ENCODE measurements at places on chromosomes 13 and 19.
A peak's percentile ranks its signal among the peaks of the same experiment; 100 is the strongest.

DNA sequence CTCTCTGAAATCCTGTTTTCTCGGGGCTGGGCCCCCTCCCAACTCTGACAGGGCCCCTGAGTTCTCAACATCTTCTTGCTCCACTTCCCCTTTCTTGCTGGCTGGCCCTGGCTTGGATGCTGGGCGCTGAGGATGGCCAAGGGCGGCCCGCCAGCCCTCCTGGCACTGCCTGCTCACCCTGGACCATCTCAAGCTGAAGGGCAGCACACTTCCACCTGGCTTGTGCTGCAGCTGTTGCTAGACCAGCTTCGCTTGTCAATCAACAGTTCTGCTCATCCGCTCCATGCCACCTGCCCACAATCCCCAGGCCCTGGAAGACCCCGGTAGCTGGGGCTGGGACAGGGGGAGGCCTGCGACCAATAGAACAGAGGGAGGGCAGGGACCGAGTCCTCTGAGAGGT, 6.9 kb upstream of the GMIP start:
- H3K4me3 ChIP-seq: no peak overlapping the region
- H3K36me3 ChIP-seq: peaks cover 83% of the 10 kb centered on the region
- no peak overlapping the region for H3K27ac ChIP-seq
- no peaks in the 10 kb centered on the region for H3K27me3 ChIP-seq

GRCh38 chr13:29435125-29435911, 160.2 kb downstream of the SLC7A1 start:
- H3K36me3 ChIP-seq: no peaks in the 10 kb centered on the region
- H3K27ac ChIP-seq: peak overlapping the region; percentile 89
- peaks cover 83% of the 10 kb centered on the region for H3K4me1 ChIP-seq
- no peak overlapping the region for H3K4me3 ChIP-seq

- DNase-seq: no peak
- no peaks in the 10 kb centered on the region for H3K4me1 ChIP-seq
- H3K27me3 ChIP-seq: no peaks in the 10 kb centered on the region
- H3K27ac ChIP-seq: no peak overlapping the region
- H3K4me3 ChIP-seq: no peak overlapping the region
Measured at GRCh38 chr13:55013051-55013450, 1984.4 kb downstream of the OLFM4 start.

DNA sequence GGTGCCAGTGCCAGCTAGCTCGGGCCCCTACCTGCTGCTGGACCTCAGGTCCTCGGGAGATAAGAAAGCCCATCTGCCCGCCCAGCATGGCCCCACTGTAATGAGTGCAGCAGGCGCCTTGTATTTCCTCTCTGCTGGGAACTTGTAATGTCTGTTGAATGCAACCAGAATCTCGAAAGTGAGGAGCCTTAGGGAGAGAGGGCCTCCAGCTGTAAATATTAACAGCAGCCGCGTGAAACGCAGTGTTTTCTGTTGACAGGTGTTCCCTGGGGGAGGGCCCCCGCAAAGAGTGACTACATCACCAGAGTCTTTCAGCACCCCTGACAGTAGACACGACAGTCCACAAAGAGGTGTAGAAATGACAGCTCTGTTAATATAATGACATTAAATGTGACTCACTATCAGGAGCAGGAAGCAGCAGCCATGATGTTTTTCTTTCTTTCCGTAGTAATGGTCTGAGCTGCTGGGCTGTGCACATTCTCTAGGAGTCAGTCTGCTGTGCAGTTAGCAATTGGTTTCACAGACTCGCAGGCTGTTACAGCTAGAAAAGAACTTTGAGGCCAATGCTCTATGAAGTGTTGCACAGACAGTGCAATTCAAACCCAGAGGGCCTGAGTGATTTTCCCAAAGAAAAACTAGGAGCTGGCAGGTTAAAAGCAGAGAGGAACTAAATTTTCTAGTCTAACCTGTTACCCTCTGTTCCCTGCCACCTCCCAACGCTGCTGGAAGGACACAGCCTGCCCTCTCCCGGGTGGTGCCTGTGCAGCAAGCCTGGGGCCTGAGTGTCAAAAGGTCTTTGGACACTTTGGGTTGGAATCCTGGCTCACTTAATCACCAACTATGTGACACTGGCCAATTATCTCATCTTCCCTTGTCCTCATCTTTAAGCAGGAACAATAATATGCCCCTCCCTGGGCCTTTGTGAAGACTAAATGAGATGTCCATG, 58.6 kb upstream of the WASF3 start:
- H3K27ac ChIP-seq: no peak overlapping the region
- no peak for DNase-seq
- no peak overlapping the region for H3K4me3 ChIP-seq
- no peaks in the 10 kb centered on the region for H3K36me3 ChIP-seq
- peaks cover 8% of the 10 kb centered on the region for H3K4me1 ChIP-seq

- H3K4me1 ChIP-seq: no peaks in the 10 kb centered on the region
- no peak overlapping the region for H3K27ac ChIP-seq
- H3K27me3 ChIP-seq: peaks cover 5% of the 10 kb centered on the region
- H3K4me3 ChIP-seq: no peak overlapping the region
Measured at GRCh38 chr19:54428323-54429175, 13.3 kb downstream of the TTYH1 start.

All from thoracic aorta (tissue), 2 donors.